ENCODE measurements at places on chromosomes 12 and 14.

- DNase-seq = no peak
Measured at GRCh38 chr14:69651664-69652063, 40.3 kb downstream of the SUSD6 start.

DNA sequence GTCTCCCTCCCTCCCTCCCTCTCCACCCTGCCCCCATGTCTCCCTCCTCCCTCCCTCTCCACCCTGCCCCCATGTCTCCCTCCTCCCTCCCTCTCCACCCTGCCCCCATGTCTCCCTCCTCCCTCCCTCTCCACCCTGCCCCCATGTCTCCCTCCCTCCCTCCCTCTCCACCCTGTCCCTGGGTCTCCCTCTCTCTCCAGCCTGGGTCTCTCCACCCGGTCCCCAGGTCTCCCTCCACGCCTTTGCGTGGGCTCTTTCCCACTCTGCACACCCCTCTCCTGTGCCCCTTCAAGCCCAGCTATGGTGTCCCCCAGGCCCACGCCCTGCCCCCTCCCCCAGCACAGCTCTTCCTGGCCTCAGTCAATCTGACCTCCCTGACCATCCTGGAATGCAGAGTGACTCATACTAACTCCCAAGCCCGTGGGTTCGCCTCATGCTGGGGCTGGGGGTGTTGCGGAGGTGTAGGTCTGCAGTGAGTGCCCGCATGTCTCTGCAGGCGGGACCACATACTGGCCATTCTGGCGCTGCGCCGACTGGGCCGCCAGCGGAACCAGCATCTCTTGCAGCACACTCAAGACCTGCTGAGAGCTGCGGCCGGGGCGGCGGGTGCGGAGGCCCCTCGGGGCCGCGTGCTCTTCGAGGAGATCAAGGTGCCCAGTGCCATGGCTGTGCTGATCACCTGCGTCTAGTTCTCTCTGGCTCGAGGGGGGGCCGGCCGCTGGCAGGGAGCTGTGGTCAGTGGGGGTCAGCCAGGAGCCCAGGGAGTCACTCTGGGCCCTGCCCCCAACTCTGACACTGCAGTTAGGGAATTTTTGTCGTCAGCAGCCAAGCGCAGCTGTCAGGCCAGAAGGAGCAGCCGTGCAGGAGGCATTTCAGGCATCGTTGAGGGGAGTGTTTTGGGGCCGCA lies 13.5 kb upstream of the TNFAIP2 start:
- DNase-seq = no peak

DNA sequence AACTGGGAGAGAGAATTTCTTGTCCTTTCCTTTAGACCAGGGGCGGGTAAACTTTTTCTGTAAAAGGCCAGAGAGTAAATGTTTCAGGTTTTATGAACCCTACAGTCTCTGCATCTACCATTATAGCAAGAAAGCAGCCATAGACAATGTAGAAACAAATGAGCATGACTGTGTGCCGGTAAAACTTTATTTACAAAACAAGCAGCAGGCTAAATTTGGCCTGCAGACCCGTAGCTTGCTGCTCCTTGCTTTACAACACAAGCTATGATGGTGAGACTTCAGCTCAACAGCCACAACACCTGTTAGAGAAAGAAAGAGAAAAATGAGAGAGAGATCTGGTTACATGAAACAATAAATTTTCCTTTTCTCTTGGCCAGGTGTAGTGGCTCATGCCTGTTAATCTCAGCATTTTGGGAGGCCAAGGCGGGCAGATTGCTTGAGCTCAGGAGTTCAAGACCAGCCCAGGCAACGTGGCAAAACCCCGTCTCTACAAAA lies 4.2 kb upstream of the CDC42BPB start:
- DNase-seq = no peak

GRCh38 chr12:119128527-119128926 lies 50.2 kb upstream of the HSPB8 start:
- DNase-seq = no peak

GRCh38 chr12:127422935-127423566 lies 843.9 kb upstream of the TMEM132C start:
- DNase-seq = no peak

Measured in CD4-positive, alpha-beta T cell treated with Interleukin-6 for 4 hours (primary cell).